Right ventricle myocardium inferior (tissue), 1 donor: ENCODE measurements at places on chromosomes 3 and 15.

DNA sequence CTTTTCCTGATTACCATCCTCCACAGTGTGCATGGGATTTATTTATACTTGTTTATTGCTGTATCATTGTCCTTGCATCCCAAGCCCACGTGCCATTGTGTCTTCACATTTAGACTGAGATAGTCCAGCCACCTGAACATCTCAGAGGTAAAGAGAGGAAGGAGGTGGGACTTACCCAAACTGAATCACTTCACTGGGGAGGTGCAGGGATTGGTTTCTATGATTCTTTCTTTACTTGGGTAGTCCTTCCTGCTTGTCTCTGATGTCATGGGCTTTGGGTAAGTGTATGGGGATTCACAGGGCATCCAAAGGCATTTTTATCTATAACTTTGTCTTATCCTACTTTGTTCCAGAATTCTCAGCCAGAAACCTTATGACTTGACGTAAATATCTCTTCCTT lies 141.5 kb upstream of the UMPS start:
- DNase-seq: no peak

DNA sequence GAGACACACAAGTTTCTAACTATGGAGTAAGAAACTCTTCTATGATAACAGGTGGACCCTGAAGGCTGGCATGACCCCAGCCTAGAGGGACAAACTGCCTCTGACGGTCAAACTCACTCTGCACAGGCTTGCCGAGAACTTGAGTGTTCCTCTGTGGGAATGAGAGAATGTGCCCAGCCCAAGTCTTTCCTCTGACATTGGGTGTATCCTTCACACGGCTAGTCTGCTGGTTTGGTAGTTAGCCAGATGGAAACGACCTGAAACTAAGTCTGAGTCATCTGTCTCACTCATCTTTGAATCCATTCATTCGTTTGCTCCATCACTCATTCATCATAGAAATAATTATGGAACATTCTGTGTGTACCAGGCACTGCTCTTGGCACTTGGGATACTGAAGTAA lies 198.4 kb downstream of the ATP10A start:
- no peak for DNase-seq

- no peak for DNase-seq
Measured at GRCh38 chr3:81242871-81243270, 518.6 kb downstream of the GBE1 start.

DNA sequence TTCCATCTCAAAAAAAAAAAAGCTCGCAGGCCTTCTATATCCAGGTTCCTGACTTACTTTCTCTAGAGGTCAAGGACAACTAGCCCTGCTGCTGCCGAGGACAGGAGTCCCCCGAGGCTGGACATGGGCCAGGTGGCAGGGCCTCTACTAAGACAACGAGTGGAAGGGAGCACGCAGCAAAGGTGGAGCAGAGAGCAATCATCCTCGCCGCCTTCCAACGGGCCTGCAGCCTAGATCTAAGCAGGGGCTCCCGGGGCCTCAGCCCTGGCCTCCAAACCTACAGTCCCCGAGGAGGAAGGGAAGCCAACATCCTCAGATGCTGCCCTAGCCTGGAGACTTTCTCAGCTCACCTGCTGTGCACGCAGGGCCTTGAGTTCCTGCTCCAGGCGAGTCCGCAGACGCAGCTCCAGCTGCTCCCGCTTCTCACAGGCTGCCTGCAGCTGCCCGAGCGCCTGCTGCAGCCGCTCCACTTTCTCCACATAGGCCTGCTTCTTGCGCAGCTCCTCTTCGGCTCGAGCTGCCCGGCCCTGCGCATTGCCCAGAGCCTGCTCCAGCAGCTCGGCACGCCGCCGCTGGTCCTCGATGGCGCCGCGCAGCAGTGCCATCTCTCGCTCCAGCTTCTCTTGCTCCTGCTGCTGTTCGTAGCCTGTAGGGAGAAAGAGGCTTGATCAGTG lies 12.9 kb downstream of the AMOTL2 start:
- DNase-seq: no peak

DNA sequence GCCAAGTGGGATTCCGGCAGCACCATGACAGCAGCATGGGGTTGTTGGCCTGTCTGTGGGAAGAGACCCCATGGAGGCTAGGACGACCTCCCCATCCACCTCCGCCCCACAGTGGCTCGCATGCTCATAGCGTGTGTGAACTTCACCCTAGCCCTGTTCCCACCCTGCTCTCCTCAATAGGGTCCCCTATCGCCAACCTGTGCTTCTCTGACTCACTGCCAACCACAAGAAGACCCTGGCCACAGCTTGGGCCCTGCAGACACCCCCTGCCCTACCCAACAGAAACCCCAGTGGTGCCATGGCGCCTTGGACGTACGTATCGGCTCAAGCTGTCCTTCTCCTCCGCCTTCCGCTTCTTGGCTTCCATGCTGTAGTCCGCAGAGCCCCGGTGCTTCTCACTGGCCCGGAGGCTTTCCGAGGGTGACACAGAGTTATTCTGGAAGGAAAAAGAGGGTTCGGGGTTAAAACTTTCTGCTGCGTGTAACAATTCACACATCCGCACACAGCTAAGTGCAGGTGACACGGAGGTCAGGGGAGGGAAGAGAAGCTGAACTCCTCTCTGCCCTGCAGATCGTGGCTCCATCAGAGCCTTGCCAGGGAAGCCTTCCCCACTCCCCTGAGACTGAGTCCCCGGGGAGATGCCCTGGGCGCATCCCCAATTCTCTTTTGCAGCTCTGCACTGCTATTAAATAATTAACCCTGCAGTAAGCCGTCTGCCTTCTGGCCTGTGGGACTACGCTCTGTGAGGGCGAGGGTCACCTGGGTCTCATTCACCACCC lies 37.3 kb downstream of the TLE3 start:
- DNase-seq: no peak

DNA sequence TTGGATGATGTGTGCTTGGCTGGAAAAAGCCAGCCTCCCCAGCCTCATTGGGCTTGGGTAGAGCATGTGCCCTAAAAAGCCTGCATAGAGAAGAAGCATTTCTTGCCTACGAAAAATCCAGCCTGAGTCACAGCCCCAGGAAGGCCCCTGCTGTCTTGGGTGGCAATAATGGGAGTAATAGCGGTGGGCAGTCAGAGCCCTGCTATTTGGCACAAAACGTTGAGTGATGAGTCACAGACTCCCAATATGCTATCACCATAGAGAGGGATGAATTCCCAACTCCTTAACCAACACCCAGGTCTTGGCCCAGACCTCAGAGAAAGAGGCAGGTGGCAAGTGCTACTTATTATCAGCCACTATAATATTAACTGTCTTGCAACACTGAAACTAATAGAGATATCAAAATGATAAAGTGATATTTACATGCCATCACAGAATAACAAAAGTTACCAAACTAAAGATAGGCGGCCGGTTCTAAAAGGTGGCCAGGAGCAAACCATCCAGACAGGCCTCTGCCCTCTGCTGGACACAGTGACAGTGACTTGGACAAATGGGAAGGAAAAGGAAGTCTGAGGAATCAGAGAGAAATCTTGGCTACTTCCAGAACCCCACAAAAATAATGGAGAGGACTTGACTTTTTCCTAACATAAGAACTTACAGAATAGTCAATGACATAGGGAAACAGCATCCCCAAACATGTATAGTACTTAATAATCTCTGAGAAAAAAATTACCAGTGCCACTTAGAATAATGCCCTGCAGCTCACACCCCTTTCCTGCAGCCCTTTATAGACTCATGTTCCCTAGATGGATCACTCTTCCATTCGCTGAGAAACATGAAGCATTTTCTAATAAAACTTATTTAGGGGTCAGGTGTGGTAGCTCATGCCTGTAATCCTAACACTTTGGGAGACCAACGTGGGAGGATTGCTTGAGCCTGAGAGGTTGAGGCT lies 51.9 kb upstream of the MUC13 start:
- no peak for DNase-seq
